ENCODE measurements at places on chromosomes 12 and 14. TPM values are rescaled to one million over a fixed set of nuclear protein-coding genes. Genes with fewer than 3 reads are reported as not detected.

PLEKHH1 gene
- polyA plus RNA-seq = not detected

CMA1 gene
- polyA plus RNA-seq = not detected

PSMC1 gene
- polyA plus RNA-seq = 137 TPM

ALDH1L2 gene
- not detected for polyA plus RNA-seq

DNAL1 gene
- 3.4 TPM for polyA plus RNA-seq

TAS2R19 gene
- polyA plus RNA-seq = 0.73 TPM

MYF5 gene
- polyA plus RNA-seq = not detected

LPCAT3 gene
- 30.8 TPM for polyA plus RNA-seq

CCDC175 gene
- polyA plus RNA-seq = not detected

CLEC14A gene
- polyA plus RNA-seq = not detected

CATSPERB gene
- polyA plus RNA-seq = 0.24 TPM

ACOT6 gene
- polyA plus RNA-seq = not detected

TAS2R30 gene
- not detected for polyA plus RNA-seq

AGAP2 gene
- 6.1 TPM for polyA plus RNA-seq

BEST3 gene
- not detected for polyA plus RNA-seq

Measured in CD4-positive, CD25-positive, alpha-beta regulatory T cell (primary cell).